AG04450 (cell line): ENCODE measurements at places on chromosomes 16 and 17. TPM values are rescaled to one million over a fixed set of nuclear protein-coding genes. Genes with fewer than 3 reads are reported as not detected.
A peak's percentile ranks its signal among the peaks of the same experiment; 100 is the strongest.

NOD2 gene
- polyA plus RNA-seq: not detected in 2 replicates

PABPN1L gene
- not detected in 2 replicates for polyA plus RNA-seq

HS3ST3B1 gene
- 9.6 and 10.3 TPM in 2 replicates for polyA plus RNA-seq

GRCh38 chr16:70703041-70703834 lies 17.4 kb upstream of the MTSS2 start:
- DNase-seq: peak; percentile 84

DNA sequence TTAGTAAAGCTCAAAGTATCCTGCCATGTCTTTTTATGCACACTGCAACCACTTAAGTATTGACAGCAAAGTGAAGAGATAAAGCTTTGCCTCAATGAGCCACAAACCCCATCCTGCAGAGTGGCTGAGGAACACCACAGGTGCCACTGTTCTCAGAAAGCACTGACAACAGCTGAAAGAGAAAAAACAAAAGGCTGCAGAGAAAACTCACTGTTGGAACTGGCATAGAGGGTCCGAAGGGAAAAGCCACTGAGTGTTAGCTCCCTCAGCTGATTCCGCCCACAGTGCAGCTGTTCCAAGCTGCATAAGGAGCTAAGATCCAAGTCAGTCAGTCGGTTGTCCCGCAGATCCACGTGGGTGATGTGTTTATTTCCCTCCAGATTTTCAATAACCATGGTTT lies 48.3 kb downstream of the PHLPP2 start:
- no peak for DNase-seq

DNA sequence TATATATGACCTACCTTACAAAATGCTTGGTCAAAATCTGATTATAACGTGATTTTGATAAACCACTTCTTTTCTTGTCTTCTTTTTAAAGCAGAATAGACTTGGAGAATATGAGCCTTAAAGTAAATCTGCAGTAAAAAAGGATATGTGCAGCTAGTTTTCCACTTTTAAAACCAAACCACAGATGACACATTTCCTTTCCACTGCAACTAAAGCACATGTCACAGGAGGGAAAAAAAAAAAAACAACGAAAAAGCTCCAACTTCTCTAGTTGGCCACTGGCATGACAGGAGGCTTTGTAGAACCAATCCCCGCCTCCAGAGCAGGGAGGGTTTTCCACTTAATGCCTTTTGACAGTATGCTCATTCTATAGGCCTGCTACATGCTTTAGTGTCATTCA lies at the start of gene EVI2A:
Gene EVI2A (minus strand): TSS at position 142 of the 400 bp plus-strand sequence. CDS start 2,609 bp downstream, outside the sequence.
- no peak for DNase-seq

CTRB1 gene
- not detected in 2 replicates for polyA plus RNA-seq

DNA sequence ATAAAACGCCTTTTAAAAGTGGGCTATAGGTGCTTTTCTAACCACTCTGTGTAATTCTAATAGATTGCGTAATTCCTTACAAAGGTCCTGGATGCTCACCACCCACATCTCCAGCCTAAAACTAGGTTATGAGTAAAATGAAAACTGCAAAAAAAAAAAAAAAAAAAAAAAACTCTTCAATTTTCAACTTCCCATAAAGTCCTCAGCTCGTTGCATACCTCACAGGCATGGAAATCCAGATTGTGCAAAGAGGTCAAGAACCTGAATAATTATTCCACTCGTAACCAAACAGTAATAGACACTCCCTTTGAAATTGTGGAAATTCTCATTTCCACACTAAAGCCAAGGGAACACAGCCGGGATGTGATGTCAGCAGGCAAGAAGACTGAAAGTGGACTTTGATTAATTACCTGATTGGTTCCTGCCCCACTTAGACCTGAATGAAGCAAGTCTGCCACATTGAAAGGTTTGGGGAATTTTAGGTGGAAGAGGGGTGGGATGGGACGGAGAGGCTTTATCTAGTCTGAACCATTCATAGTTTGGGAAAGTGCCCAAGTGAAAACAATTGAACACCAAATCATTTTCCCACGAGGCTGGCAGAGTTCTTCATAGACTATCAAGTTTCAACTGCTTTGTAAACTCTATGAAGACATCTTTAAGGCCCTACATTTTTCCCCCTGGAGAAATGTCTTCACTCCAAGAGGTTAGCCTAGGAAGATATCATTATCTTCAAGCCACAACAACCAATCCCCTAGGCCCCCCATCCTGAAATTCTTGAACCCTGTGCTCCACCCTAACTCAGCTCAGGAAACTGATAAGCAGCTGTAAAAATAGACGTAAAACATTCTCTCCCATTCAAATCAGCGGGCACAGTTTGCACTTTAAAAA lies 49.1 kb upstream of the TANC2 start:
- no peak for DNase-seq

GRCh38 chr16:55572439-55572838 lies 6.0 kb downstream of the CAPNS2 start:
- no peak for DNase-seq

GRCh38 chr16:70686376-70687101 lies 686 bp upstream of the MTSS2 start:
- no peak for DNase-seq

GRCh38 chr16:47480410-47480809 lies 19.3 kb downstream of the PHKB start:
- no peak for DNase-seq

B3GNT9 gene
- polyA plus RNA-seq: 18.6 and 25.6 TPM in 2 replicates

RBL2 gene
- 33.8 and 44.6 TPM in 2 replicates for polyA plus RNA-seq

SRCIN1 gene
- polyA plus RNA-seq: not detected in 2 replicates

DNA sequence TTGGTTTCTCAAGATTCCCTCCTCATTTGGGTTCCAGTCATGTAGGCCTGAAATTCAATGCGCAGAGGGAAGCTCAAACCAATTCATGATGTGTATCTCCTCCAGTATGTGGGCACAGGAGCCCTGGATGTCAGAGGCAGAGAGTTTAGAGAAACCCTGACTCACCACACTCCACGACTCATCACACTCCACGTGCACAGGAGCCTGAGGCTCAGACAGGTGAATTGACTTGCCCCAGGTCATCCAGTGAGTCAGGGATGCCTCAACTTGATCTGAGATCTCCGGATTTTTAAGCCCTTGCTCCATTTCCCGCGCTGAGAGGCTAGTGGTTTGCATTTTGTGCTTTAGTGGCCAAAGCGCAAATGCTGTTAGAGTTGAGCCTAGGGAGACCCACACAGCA lies 183.9 kb downstream of the HAPSTR1 start:
- no peak for DNase-seq

GRCh38 chr17:73122953-73123605 lies 30.6 kb upstream of the SLC39A11 start:
- no peak for DNase-seq

MRM1 gene
- polyA plus RNA-seq: 2.0 and 2.4 TPM in 2 replicates

GRCh38 chr17:80921741-80922579 lies 69.7 kb upstream of the CHMP6 start:
- DNase-seq: no peak

ZNF174 gene
- polyA plus RNA-seq: 10.7 and 10.9 TPM in 2 replicates

DNA sequence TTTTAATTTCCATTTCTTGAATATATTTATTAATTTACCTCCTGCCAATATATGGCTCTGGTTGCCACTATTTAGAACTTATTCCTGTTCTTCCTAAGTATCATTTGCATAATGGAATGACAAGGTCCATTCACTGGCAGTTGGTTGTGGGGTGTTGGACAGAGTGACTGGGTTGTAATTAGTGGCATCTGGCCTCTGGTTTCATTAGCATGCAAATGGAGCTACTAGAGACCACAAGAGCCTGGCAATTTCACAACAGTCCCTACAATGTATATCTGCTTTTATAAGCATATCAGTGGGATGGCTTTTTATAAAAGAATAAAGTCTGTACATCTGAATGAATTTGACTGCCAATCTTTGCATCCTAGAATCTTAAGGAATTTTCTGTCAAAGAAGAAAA lies 1030.9 kb upstream of the CDH8 start:
- DNase-seq: no peak
